Inflammatory macrophage treated with lipopolysaccharide for 1 hour (primary cell): ENCODE measurements at places on chromosomes 16 and 17.
A peak's percentile ranks its signal among the peaks of the same experiment; 100 is the strongest.

DNA sequence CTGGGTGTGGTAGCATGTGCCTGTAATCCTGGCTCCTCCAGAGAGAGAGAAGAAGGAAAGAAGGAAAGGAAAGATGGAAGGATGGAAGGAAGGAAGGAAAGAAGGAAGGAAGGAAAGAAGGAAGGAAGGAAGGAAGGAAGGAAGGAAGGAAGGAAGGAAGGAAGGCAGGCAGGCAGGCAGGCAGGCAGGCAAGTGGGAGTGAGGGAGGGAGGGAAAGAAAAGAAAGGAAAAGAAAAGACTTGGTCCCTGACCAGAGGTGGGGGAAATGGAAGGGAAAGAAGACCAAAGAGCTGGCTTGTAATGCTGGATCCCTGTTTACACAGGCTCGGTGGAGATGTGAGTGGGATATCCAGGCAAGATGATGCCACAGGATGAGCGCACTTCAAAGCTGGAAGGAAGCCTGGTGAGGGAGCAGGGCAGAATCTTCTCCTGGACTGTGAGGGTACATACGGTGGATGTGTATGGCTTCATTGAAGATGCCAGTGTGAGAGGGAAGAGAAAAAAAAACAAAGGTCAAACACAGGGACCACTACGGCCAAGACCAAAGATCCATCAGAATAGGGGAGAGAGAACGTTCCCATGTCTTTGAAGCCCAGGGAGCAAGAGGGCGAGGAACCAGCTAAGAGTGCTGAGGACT is 2.1 kb downstream of the CES1 start:
- no peak for DNase-seq

DNA sequence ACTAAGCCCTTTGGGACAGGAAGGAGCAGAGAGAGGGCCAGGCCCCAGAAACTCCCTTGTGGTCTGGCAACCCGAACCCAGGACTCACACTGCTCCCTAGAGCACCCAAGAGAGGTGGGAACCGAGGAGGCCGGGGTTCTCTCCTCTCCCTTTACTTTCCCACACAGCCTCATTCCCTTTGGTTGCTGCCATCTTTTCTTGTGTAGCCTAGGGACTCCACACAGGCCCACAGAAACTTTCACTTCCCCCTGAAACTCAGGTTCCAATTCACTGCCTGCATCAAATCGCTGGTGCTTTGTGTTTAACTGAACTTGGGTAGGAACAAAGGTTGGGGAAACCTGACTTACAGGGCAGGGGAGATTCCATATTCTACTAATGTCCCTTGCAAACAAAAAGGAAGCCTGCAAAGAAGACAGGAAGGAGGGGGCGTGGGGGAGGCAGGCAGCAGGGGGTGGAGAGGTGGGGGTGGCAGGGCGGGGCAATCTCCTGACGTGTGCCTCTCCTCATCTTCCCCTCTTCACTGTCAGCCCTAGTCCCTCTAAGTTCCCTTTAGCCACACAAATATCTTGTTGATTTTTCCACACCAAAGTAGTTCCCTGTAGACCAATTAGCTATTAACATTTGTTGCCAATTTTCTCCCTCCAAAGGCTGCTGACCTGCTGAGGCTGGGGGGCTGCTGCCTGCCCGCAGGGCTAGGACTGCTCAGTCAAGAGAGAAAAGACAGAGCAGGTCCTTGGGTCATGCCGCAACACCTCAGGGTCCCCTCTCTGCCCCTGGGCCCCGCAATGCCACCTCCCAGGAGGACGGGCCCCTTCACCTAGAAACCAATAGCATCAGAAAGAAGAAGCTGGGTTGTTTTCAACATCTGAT is 8.0 kb downstream of the ST3GAL2 start:
- peak; percentile 93 for DNase-seq

DNA sequence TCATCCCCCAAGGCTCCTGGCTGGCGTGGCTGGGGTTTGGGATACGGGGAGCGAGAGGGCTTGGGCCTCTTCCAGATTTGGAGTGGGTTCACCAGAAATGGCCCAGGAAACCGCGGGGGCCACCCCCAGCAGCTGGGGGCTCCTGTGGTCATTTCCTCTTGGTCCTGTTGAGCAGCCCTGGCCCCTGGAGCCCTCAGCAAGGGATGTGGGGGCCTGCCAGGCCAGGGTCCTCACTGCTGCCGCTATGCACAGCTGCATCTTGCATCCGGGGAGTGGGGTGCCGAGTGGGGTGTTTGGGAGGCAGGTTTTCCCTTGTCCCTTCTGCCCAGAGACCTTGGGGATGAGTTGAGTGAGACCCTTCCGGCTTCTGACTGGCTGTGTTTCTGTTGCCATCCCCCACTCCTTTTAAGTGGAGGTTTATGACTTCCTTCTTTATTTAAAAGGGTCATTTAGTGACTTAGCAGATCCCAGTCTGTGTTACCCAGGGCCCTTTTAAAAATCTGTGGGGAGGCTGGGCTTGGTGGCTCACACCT is 319.8 kb downstream of the SEC14L1 start:
- DNase-seq, result no peak

GRCh38 chr16:85715169-85716021 is 26.6 kb upstream of the GINS2 start:
- no peak for DNase-seq

GRCh38 chr17:57099165-57099564 is 14.1 kb downstream of the AKAP1 start:
- no peak for DNase-seq

DNA sequence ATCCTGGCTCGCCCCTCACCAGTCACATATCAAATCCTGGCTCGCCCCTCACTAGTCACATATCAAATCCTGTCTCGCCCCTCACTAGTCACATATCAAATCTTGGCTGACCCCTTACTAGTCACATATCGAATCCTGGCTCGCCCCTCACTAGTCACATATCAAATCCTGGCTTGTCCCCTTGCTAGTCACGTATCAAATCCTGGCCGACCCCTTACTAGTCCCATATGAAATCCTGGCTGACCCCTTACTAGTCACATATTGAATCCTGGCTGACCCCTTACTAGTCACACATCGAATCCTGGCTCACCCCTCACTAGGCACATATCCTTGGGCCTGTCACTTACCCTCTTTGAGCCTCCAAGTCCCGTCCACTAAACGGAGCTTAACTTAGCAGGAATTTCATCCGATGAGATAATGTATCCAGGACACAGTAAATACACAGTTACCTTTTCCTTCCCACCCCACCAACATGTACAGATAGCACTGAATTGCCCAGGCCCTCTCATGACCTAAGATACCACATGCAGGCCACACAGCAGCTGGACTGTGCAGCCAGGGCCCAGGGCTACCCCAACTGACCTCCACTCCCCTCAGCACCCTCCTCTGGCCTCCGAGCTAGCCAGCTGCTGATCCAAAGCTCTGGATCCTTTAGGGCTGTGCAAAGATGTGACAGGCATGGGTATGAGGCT is 157.8 kb upstream of the RPH3AL start:
- DNase-seq, result no peak

GRCh38 chr16:68349838-68350410 is 39.1 kb downstream of the PRMT7 start:
- DNase-seq, result no peak
